Urothelium cell line (cell line): ENCODE measurements at places on chromosomes 4 and X.
A peak's percentile ranks its signal among the peaks of the same experiment; 100 is the strongest.

DNA sequence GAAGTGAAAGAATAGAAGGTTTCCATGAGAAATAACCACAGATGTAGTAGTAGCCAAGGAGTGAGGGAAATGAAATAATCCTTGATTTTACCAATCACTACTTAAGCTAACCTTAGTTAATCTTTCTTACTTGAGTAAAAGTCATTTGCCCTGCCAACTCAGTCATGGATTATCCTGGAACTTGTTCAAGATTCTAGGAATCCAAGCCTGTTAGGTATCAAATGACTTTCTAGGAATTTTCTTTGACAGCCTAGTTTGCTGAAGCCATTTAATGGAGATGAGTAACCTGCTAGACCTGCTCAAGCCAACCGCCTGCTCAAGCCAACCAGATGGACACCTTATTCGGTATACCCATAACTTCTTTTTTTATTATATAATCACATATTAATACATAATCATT lies 180.5 kb downstream of the KLHL13 start:
- DNase-seq = no peak

- peak; percentile 84 for DNase-seq
These were observed 345.4 kb upstream of the GATB start for GRCh38 chr4:152106113-152106763.

DNA sequence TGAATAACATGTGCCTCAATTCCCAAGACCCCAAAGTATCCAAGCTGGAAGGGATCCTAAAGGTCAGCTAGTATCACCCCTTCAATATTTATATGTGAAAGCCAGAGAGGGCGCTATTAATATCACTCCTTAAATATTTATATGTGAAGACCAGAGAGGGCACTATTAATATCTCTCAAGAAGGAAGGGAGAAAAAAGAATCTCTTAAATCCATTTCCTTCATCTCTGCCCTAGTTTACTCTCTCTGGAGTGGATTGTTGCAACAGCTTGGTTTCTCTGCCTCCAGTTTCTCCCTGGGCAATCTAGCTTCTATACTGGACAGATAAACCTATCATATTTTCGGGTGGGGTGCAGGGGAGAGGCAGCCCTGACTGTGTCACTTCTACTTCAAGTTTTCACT lies 31.6 kb upstream of the MSN start:
- DNase-seq = no peak

- peak; percentile 47 for DNase-seq
These were observed 1381.5 kb upstream of the ADGRL3 start for GRCh38 chr4:59818656-59819055.

- peak; percentile 21 for DNase-seq
These were observed 409.8 kb downstream of the STIM2 start for GRCh38 chr4:27270435-27270834.
